ENCODE measurements at places on chromosomes 7 and 10.

GRCh38 chr10:25059990-25060389 lies 43.6 kb downstream of the THNSL1 start:
- DNase-seq = no peak

- no peak for DNase-seq
Observed at GRCh38 chr10:103599907-103600306, 106.4 kb downstream of the NEURL1 start.

DNA sequence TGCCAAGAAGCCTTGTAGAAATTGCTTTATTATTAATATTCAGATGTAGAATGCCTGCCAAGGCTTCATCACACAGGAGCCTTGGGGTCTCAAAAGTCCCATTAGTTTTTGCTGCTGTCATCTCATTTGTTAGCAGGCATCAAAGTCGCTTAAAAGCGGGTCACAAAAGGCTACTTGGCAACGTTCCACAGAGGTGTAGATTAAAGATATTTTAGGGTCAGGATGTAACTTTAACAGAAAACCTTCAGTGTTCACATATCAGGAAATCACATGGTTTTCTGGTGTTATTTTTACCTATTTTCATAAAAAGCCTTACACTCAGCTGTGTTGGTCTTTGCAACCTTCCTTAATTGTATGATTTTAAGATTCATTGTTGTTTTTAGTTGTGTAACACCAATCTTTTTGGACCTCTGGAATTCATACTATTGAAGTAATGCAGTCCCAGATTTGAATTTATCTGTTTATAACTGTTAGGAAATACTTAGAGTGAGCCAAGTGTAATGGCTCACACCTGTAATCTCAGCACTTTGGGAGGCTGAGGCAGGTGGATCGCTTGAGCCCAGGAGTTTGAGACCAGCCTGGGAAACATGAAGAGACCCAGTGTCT lies 65.3 kb downstream of the TET1 start:
- no peak for DNase-seq

- no peak for DNase-seq
Observed at GRCh38 chr7:28564755-28565374, 152.5 kb downstream of the CREB5 start.

DNA sequence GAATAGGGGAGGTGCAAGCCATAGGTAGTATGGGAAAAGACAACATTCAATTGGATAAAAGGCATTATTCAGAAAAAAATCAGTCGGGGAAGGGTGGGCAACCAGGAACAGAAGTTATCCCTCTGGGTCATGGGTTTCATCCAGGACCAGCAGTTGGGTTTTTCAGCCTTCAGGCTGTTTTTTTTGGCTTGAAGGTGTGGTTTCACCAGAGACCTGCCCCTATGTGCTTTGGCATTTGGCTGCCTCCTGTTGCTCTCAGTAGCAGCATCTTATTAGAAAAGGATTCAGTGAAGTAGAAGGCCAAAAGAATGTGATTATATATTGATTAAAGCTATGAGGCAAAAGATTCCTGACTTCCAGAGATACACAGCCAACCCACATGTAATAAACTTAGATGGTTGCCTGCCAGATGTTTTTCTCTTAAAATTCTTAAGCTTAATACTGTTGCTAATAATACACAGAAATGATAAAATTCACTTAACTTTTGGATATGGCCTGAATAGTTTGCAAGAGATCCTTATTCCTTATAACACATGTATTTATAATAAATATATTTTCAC lies 251.7 kb upstream of the CSTF2T start:
- DNase-seq = no peak

All from renal cortex interstitium (tissue), 15 donors.